ENCODE measurements at places on chromosomes 11 and 22.

- DNase-seq, result no peak
Measured at GRCh38 chr22:30837531-30837930, 131.0 kb downstream of the MORC2 start.

DNA sequence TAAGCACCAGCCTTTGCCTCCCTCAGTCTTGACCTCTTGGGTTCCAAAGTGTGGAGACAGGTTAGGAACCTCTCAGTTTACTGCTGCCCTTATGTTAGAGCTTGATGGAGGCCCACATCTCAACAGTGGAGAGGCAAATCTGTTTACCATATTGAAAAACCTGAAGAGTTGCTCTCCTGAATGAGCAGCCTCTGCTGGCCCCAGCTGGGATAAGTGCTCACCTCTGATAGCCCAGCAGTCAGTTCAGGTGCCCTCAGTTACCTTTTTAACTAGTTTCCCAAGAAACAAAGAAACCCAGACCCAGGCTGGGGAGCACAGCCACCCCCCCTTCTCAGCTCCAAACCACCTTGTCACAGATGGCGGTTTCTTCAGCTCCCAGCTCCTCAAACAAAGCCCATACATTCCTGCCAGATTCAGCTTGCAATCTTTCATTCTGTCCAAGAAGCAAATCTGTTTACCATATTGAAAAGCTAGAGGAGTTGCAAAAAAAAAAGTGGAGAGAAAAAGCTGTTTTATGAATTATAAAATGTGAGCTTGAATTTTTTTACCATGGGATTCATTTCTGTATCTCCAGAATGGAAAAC lies 57.2 kb downstream of the PPFIBP2 start:
- DNase-seq, result no peak

- DNase-seq, result no peak
Measured at GRCh38 chr11:118046964-118047700, 29.7 kb upstream of the TMPRSS4 start.

DNA sequence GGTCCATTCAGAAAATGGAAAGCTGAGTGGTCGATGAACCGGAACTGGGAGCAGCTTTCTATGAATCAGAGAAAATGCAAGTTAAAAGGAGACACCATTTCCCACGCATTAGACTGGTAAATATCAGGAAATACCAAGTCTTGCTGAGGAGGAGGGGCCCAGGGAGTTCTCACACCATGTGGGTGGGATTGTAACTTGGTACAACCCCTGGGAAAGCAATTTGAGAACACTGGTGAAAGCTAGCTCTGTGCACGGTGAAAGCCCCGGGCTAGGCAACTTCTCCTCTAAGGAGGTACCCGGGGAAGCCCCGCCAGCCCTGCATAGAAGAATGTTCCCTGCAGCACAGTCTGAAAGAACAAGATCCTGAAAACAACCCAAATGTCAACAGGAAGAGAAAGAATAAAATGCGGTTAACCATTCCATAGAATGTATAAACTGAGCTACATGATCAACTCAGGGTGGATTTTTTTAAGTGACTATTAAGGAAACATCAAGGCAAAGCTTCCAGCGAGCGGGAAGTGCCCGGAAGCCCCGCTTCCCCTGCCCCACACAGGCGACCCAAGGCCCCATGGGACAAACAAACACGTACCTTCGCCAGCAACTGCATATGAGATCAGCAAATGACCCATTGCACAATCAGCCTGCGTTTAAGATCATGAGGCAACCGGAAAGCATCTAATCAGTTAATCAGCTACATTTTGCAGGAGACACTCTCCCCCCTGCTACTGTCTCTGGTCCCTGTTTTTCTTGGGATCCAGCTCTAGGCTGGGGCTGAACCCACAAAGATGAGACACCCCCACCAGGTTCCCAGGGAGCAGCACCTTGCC lies 11.3 kb downstream of the SHANK2 start:
- no peak for DNase-seq

DNA sequence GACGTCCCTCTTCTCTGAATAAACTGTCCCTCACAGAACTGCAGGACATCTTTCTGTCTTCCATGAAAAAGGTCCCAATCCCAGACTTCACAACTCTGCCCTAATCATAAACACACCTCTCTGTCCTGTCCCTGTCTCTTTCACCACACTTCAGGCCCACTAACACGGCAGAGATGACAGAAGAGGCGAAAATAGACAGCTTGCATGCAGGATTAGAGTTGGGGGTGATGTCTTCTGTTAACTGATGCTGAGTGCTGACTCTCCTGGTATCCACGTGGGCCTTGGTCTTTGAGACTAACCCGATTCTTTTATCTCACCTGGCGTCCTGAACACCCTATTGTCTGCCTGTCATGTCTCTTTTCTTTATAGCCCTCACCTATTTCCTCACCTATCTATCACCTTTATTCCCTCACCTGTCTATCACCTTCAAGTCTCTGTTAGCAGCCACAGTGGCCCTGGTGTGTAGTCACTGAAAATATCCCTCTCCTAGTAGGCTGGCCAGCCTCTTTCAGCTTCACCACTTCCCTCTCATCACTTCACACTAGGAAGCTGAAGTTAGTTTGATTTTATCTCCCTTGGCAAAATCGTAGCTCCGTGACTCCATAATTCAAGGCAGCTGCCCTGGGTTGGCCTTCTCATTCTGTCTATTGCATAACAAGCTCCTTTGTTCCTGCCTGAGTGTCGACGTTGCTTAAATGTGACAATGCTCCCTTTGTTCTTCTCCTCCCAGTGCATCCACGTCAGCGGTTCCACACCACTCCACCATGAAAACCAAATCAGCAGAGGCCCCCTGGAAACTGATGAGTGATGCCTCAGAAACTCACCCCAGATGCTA lies 30.6 kb upstream of the DRD2 start:
- no peak for DNase-seq

DNA sequence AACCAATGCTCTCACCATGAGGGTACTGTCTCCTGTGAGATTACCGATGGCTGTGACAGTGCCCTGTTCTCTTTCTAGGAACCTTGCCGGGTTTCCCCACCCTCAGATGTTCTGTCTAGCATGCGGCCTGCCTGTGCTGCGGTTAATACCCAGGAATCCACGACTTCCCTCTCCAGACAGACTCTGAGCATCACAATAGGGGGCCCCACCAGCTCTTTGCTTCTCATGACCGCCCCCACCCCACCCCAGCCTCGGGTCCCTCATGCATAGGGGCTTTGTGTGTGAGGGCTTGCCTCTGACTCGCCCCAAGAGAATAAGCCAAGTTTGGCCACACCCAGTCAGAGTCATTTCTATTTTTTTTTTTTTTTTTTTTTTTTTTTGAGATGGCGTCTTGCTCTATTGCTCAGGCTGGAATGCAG lies 10.3 kb downstream of the PARVG start:
- DNase-seq, result no peak

DNA sequence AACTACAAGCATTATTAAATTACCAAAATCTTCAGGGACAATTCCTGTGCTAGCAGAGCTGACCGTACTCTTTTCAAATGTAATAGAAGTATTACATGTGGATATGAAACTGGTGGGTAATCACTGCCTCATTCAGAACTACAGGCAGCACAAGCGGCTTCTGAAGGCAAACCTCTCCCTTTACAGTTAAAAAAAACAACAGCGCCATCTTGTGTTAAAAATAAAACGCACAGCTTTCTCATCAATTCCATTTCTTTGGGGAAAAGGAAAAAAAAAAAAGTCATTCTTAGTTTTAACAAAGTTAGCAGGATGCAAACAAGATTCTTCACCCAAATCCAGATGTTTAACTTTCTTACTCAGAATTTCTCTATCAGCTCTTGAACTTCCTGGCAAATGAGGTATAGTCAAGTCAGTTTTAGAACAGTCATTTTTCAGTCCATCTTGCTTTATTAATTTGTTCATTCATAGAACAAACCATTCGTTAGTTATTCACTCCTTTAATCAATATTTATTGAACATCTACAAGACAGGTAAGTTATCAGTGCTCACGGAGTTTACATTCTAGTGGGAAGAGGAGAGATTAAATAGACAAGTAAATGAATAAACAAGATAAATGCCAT lies 331.8 kb upstream of the MPPED2 start:
- DNase-seq, result no peak

DNA sequence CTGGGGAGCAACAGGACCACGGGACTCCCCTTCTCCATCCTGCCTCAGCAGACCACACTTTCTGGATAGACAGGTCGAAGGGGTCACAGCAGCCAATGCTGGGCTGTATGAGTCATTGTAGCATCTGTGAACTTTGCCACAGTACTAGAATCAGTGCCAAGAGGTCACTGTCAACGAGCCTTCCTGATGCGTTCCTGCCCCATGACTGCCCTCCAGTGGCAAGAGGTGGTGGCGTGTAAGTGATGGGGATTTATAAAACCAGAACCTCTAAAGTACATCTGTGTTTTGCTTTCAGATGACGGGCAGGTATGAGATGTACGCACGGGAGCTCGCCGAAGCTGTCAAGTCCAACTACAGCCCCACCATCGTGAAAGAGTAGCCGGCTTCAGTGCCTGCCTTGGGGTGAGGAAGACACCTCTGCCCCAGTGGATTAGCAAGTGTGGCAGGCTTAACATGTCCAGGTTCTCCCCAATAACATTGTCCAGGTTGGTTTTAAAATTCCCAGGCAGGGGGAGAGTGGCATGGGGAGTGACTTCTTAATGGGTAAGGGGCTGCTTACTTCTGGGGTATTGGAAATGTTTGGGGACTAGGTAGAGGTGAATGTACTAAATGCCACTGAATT lies 29.4 kb downstream of the GUCD1 start:
- DNase-seq, result no peak

DNA sequence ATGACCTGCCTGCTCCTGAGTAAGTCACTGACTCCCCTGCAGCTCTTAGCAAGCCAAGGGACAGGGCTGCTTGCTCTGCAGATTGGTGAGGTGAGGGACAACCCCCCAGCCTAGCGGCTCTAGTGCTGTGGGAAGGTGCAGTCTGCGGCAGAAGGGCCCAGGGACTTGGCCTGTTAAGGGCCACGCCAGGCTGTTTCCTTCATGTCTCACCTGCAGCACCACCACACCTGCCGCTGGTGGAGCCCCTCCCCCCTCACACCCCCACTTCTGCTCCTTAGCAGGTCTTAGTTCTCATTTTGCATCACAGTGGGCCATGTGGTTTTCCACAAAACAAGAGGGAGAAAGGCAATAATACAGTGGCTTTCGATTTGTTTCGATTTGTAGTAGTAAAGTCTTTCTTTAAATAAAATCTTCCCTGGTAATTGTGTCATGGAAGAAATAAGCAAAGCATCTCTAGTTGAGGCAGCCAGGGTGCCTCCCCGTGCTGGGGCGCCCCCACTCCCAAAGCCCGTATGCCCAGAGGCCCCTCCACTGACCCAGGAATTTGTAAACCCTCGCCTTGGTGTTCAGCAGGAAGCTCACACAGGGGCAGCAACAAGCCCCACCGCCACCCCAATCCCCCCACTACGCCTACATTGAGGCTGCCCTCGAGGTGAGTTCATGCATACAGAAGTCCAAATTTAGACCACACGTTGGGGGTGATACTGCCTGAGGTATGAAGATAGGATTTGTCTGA lies 86.5 kb upstream of the CLDN5 start:
- DNase-seq, result no peak

DNA sequence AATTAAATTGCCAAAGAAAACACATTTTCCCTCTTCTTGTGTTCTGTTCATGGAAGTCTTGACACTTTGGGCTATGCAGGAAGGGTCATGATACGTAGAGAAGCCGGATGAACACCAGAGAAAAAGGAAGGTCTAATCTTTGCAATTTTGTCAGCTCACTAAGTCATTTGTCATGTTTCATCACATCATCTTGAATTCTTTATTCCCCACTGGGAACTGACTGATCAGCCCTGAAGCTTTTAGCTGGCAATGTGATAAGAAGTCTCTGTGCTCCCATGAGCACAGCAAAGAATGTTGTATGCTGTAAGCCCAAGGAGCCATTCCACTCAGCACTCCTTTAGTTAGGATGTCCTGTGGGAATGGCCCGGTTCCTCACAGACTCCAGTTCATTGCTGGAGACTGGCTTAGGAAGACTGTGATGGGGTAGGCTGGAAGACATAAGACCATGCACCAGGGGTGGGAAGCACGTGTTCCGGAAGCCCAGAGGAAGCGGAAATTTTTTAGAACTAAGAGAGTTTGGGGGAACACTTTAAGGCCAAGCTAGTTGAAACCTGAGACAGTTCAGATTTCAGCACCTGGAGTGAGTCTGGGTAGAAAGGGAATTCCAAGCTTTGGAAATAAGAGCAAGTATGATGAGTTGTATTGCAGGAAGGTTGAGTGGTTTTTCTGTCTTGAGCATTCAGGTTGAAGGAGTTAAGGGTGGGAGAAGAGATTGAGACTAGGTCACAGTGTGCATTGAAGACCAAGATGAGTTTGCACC lies 306.7 kb upstream of the MTNR1B start:
- DNase-seq, result no peak

DNA sequence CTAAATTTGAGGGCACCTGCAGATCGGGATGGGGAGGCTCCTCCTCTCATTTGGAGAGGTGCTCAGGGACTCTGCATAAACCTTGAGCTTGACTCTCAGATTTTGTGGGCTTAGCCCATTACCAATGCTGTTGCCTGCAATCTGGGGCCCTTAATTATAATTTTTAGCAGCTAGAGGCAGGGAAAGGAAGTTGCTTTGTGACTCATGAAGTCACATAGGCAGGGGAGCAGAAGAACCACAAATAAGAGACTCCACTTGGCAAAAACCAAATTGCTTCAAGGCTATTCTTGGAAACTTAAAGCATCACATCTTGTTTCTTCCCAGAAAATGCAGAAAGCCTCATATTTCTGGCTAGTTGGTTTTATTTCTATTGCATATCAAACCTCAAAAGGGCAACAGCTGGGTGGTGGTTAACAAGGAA lies 46.9 kb downstream of the MICAL2 start:
- DNase-seq, result no peak

GRCh38 chr11:45079075-45079444 lies 67.4 kb upstream of the PRDM11 start:
- no peak for DNase-seq

- DNase-seq, result no peak
Measured at GRCh38 chr11:102891736-102892135, 17.0 kb upstream of the MMP12 start.

DNA sequence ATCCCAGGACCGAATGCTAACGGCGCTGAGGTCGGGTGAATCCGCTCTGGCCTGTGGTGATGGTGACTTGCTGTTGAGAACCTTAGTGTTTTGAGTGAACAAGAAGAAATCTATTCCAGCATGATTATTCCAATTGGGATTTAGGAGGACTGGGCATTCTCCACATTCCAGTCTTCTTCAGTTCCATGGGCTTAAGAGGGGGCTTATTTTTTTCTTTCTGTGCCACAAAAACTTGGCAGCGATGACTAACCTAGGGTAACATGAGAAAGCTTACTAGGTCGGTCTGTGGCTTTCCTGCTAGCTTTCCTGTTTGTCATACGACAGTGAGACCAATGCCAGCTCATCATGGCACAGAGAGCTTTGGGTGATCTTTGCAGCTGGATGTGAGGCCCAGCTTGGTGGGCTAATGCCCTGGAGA lies 62.9 kb upstream of the ATXN10 start:
- DNase-seq, result no peak

- DNase-seq, result no peak
Measured at GRCh38 chr11:5809122-5809519, 397 bp downstream of the OR52N2 start.

DNA sequence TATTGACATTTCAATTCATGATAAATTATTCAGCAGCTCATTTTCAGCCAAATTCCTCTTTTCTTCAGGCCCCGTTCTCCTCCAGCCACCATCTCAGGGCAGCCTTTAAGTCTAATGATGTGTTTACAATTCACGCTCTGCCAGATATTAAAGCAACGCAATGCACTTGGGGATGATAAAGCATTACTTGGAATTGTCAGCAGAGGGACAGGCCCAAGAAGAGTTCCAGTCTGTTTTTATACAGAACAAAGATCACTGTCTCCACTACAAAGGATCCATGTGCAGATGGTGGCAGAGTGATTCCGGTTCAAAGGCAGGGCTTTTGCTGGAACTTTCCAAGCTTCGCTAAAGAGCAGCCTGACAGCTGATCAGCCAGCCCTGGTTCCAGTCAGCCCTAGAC lies 13.6 kb upstream of the GALNT18 start:
- no peak for DNase-seq

- DNase-seq, result no peak
Measured at GRCh38 chr11:18769802-18770456, 21.7 kb downstream of the PTPN5 start.
